ENCODE measurements at places on chromosomes 4 and X. TPM values are rescaled to one million over a fixed set of nuclear protein-coding genes. Genes with fewer than 3 reads are reported as not detected.

ARL9 gene
- not detected for total RNA-seq

GUCY1A1 gene
- 0.12 TPM for total RNA-seq

MAGEA12 gene
- total RNA-seq: not detected

ABCB7 gene
- 33.6 TPM for total RNA-seq

MAGEA2 gene
- total RNA-seq: not detected

ZFYVE28 gene
- 6.8 TPM for total RNA-seq

HTRA3 gene
- total RNA-seq: 9.8 TPM

NUDT10 gene
- 3.0 TPM for total RNA-seq

Measured in pericardium fibroblast (primary cell).